T-helper 9 cell (primary cell): ENCODE measurements at places on chromosomes 11 and 22.
A peak's percentile ranks its signal among the peaks of the same experiment; 100 is the strongest.

DNA sequence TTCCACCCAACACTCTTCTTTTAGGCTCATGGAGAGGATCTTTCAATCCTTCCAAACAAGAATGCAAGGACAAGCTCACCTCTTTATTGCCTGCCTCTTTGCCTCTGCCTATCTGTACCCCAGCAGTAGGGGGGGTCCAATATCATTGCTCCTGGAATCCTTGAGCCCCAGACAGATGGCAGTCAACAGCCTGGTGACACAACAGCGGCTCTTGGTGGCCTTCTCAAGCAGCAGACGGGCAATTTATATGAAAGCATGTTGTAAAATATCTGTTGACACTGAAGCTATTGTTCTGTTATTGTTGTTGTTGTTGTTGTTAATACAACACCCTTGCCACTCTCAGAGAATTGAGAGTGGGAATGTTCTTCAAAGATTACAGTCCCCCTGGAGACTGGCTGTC, 480.0 kb upstream of the CADM1 start:
- DNase-seq, result no peak

DNA sequence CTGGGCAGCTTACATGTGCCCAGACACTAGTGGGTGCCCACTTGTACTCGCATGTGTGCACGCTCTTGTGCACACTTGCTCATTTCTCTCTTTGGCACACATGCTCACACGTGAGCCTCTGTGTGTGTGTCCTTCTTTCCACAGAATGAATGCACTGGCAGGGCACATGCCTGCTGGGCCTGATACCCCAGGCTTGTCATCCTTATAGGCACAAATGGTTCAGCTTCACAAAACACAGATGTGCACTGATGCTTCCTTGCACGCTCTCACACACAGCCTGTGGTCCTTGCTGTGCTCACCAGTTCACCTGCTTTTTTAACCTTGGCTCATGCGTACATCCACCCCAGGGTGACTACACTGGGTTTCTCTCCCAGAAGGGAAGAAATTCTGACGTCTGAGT, 174.8 kb downstream of the BUD13 start:
- no peak for DNase-seq

DNA sequence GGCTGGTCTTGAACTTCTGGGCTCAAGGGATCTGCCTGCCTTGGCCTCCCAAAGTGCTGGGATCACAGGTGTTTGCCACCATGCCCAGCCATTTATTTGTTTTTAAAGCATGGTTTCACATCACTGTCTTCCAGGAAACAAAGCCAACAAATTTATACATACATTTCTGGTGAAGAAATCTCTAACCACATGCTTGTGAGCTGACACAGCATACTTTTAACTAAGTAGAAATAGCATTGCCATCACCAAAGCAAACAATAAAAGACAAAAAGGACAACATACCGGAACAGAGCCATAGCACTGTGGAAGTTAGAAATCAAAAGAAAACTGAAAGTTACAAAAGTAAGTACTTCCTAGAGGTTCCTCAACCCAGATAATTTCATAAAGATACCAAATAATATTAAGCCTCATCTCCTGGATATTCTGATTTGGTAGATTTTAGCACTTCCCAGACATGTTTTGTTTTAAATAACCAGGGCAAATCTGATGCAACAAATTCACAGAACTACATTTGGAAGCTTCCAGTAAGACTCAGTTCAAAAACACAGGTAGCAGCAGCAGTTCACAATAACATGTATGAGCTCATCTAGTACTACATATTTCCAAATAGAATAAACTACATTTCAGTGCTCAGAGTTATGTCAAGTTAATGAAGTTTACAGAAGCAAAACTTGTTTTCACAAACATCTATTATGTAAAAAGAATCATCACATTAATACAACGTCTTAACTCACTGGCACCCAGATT, 70.6 kb downstream of the RRAS2 start:
- no peak for DNase-seq

- DNase-seq, result no peak
Observed at GRCh38 chr11:83611600-83611999, 325.4 kb upstream of the CCDC90B start.

- DNase-seq, result no peak
Observed at GRCh38 chr11:75029836-75030631, 41.3 kb downstream of the NEU3 start.

DNA sequence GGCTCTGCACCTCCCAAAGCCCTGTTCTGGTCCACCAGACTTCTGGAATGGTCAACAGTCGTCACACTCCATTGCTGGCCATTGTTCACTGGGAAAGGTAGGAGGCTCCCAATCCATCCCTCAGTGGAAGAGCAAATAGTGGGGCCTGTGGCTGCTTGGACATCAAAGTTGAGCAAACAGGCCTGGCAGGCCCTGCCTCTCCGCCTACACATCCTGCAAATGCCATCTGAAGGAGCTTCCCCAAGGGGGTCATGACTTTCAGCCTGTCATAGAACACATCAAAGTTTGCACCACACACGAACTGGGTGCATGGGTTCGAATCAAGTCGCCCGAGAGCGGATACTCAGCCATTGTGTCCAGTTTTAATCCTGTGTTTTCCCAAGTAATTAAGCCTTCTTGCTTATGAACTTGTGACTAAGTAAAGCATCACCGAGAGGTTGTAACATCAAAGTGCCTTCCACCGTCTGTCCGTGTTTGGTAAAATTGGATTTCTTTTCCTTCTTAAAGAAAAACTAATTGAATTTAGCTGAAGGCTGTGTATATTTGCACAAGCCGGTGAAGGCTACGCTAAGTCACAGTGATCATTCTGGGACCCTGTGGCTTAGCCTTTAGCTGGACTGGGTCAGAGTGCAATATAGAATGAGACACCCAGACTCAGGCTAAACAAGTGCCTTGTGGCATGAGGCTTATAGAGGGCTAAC, 36.1 kb downstream of the CLPB start:
- DNase-seq, result no peak

DNA sequence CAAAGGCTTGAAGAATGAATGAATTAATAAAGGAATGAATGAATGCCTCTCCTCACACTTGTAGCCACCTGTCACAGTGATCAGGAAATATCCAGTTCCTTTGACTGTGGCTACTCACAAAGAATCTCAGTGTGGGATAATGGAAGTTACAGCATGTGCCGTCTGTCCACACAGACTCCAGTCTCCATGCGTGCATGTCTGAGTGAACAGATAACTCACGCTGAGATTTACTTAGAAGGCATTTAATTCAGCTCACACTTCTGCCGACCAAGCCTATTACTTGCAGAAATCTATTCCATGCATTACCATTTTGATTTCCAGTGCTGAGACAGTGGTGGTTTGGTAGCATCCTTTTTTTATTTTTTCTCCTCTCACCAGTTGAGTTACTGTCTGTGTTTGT, 32.3 kb upstream of the HMGXB4 start:
- no peak for DNase-seq

DNA sequence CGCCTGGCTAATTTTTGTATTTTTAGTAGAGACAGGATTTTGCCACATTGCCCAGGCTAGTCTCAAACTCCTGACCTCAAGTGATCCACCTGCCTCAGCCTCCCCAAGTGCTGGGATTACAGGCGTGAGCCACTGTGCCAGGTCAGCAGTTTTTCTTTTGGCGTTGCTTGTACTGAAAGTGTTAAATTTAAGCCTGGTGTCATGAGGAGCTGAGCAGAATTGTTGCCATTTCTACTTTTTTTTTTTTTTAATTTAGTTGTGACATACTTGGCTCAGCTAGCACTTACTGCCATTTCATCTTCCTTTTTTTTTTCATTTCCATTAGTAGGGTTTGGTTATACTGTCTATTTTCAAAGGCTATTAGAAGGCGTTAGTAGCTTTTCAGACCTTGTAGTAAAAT, 10.7 kb downstream of the TAB1 start:
- no peak for DNase-seq

DNA sequence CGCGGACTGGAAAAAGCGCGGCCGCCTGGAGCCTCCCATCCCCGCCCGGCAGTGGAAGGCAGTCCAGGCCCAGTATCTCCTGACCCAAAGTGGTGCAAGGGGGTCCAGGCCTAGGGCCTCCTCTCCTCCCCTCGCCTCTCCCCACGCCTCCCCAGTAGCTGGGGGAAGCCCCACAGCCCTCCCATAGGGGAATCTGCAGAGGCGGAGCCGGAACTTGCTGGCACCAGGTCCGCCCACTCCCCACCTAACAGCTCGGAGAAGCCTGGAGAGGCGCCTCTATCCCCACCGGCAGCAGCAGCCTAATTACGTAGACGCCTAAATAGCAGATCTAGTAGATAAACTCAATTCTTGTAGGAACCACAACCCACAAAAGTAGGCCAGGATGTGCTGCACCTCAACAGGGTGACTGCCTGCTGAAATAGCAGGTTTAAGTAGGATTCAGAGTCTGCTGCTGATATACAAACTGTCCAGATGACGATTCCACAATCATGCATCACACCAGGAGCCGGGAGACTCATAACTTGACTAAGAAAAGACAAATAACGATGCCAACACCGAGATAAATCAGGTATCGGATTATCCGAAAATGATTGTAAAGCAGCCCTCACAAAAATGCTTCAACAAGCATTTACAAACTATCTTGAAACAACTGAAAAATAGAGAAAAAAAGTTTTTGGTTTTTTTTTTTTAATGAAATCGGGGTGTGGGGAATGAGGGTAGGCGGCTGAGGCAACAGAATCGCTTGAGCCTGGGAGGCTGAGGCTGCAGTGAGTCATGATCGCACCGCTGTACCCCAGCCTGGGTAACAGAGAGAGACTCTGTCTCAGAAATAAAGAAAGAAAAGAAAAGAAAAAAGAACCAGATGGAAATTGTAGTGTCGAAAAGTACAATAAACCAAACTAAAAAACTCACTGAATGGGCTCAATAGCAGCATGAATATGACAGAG, 11.4 kb upstream of the BRD1 start:
- peak; percentile 88 for DNase-seq

GRCh38 chr11:1060410-1060809, 14.3 kb upstream of the MUC2 start:
- no peak for DNase-seq

- DNase-seq, result no peak
Observed at GRCh38 chr11:61961570-61962212, 5.7 kb downstream of the FTH1 start.

DNA sequence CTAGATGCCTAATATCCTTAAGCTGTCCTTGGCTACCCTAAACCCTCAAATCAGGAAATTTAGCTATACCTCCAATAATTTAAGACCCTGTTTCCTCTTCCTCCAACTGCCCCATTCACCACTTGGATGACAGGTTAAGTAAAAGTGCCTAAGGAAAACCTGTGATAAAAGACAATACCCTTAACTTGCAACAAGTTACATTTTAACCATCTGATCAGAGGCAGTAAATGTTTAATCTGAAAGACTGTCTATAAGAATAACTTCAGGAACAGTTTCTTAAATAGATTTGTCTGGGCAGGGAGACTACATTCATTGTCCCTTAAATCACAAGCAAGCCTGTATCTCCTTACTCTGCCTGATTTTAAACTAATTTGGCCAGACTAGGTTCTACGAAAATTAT, 129.1 kb downstream of the APOL5 start:
- no peak for DNase-seq

- no peak for DNase-seq
Observed at GRCh38 chr11:120304526-120304925, 20.6 kb upstream of the TLCD5 start.

DNA sequence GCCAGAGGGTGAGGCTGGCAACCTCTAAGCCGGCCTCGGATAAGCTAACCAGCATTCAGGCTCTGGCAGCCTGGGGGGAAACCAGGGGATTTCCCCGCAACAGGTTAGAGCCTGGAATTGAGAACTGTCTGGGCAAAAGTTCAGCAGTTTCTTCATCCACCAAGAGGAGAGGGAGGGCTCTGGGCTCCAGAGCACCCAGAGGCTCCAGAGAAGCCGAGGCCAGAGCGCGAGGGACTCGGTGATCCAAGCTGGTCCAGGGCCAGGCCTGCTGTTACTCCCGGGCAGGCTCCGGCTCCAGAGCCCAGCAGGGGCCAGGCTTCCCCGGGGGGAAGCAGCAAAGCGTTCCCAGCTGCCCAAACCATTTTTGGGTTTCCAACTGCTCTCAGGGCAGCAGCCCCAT, 13.3 kb upstream of the SH3BP1 start:
- no peak for DNase-seq

DNA sequence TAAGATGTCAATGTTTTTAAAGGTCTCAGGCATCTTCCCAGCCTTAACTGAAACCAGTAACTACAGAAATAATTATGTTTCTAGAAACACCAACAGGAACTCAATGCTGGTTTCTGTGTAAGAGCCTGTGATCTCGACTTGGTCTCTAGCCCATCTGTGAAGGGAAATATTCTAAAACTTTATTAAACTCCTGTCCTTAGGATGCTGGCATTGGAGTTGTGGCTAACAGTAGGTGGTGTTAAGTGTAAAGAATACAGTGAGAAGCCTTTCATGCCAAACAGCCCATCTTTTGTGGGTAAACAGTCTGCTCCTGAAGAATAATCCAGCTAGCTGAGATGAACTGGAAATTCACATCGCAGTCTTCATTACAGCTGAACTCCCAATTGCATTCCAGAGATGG, 133.2 kb downstream of the ADAMTS15 start:
- no peak for DNase-seq

DNA sequence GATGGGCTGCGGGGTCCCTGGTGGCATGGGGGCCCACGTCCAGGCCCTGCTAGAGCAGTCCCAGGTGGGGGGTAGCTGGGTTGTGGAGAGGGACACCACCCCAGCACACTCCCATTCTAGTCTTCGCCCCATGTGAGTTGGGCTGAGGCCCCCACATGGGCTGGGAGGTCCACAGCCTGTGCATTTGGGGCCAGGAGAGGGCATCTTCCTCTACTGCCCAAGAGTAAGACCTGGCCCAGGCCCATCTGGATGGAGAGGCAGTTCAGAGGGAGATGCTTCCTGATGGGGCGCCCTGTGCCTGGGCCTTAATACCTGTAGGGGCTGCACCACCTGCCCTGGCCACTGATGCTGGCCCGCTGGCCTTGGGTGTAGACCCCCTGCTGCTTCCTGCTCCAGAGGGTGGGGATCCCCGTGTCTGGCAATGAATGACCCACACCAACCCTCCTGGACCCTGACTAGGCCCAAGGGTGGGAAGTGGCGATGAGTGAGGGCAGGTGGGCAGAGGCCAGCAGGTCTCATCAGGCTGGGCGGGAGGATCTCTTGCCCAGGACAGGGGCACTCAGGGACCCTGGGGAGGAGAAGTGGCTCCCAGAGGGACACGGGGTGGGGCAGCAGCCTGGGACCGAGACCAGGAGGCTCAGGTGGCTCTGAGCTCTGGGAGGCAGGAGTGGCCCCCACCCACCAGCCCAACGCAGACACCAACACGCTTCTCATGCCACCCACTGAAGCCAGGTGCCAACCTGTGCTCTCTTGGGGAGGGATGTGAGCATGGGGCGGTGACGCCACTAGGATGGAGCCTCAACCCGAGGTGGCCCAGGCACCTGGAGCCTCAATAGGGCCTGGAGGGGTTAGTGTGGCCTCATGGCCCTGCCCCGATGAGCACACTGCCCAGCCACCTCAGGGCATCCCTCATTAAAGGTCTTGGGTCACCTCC, 17.4 kb upstream of the GNB1L start:
- DNase-seq, result no peak

- DNase-seq, result no peak
Observed at GRCh38 chr22:29854432-29854831, 16.4 kb upstream of the ASCC2 start.

GRCh38 chr22:49413551-49413950, 414.1 kb downstream of the BRD1 start:
- DNase-seq, result no peak

- no peak for DNase-seq
Observed at GRCh38 chr11:128669506-128670270, 24.2 kb upstream of the FLI1 start.
